ENCODE measurements at places on chromosomes 1 and 21. TPM values are rescaled to one million over a fixed set of nuclear protein-coding genes. Genes with fewer than 3 reads are reported as not detected.

MEGF6 gene
- total RNA-seq: 55.9 TPM

CFAP141 gene
- not detected for total RNA-seq

FCGR3A gene
- 2.3 TPM for total RNA-seq

C1orf226 gene
- total RNA-seq: 4.6 TPM

TRIM46 gene
- 1.5 TPM for total RNA-seq

BRDT gene
- total RNA-seq: 0.14 TPM

OR2T10 gene
- total RNA-seq: not detected

TRIM62 gene
- total RNA-seq: 9.4 TPM

S100A7A gene
- not detected for total RNA-seq

TMEM82 gene
- not detected for total RNA-seq

KCND3 gene
- 13.5 TPM for total RNA-seq

FAM72C gene
- total RNA-seq: not detected

MIB2 gene
- total RNA-seq: 53.1 TPM

ICOSLG gene
- 5.1 TPM for total RNA-seq

AGTRAP gene
- total RNA-seq: 34.7 TPM

TPTE gene
- total RNA-seq: 0.21 TPM

PHLDA3 gene
- total RNA-seq: 14.4 TPM

CA6 gene
- total RNA-seq: not detected

HSD3B1 gene
- not detected for total RNA-seq

HSF2BP gene
- 0.29 TPM for total RNA-seq

ZFP69 gene
- not detected for total RNA-seq

IQCC gene
- total RNA-seq: 6.8 TPM

C4BPA gene
- total RNA-seq: 1.5 TPM

SPRR2E gene
- total RNA-seq: not detected

SLC45A3 gene
- 0.88 TPM for total RNA-seq

GPR25 gene
- total RNA-seq: not detected

ADCY10 gene
- 1.2 TPM for total RNA-seq

CAMSAP2 gene
- total RNA-seq: 31.0 TPM

NR5A2 gene
- total RNA-seq: 21.5 TPM

RHBDL2 gene
- total RNA-seq: 1.2 TPM

DPT gene
- 105 TPM for total RNA-seq

HRNR gene
- not detected for total RNA-seq

SPRR1A gene
- not detected for total RNA-seq

KRTAP21-2 gene
- total RNA-seq: not detected

DNASE2B gene
- not detected for total RNA-seq

MFAP2 gene
- 24.7 TPM for total RNA-seq

CFHR2 gene
- not detected for total RNA-seq

FMO2 gene
- total RNA-seq: 74.4 TPM

LRRC39 gene
- total RNA-seq: 1.2 TPM

PRELP gene
- total RNA-seq: 6.2 TPM

KTI12 gene
- 13.6 TPM for total RNA-seq

OPRD1 gene
- total RNA-seq: 0.07 TPM

MAP3K21 gene
- 0.26 TPM for total RNA-seq
